NCI-H2081 treated with DMSO at 0.1 percent for 48 hours (cell line): ENCODE measurements at places on chromosomes 2 and 18.

DNA sequence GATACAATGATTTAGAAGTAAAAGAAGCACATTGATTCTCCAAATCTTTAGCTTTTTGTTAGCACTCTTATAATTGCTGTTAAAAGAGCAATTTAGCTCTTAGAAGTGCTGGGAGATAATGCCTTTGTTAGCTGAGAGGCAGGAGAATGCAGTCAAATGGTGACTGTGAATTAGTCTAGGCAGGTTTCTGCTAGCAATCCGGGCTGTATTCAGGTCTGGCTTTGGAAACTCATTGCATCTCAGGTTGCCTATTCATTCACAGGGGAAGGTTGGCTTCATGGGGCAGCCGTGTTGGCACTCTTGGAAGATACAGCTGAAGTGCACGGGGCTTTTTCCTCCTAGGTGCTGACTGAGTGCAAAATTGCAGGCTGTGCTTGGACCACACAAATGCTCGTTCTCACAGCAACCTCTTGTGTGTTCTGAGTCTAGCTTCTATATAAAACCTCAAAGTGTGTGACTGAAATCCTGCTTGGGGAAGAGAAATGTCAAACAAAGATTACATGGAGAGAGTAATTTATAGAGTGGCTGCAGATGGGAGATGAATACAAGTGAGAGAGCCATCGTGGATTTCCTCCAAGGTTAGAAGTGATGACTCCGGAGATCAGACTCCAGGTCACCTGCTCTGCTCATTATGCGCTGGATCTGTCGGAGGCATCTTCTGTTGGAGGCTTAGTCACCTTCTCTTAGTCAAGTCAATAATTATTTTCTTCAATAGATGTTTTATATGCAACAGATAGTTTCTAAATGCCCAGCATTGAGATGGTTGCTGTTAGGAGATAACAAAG, 167.8 kb downstream of the PMAIP1 start:
- no peak for DNase-seq

DNA sequence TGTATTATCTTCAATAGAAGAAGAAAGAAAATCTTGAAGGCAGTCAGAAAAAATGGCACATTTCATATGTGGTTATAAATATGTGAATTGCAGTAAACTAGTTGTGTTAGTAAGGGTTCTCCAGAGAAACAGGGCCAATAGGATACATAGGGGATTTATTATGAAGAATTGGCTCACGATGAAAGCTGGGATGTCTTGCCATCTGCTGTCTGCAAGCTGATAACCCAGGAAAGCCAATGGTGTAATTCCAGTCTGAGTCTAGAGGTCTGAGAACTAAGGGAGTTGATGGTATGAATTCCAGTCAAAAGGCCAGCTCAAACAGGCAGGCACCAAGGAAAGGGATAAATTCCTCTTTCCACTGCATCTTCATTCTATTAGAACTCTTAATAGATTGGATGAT, 362.4 kb downstream of the KCNJ3 start:
- no peak for DNase-seq

- DNase-seq = no peak
Measured at GRCh38 chr2:218806346-218806978, 24.5 kb downstream of the CYP27A1 start.

- no peak for DNase-seq
Measured at GRCh38 chr18:11736656-11737055, 47.6 kb downstream of the GNAL start.

DNA sequence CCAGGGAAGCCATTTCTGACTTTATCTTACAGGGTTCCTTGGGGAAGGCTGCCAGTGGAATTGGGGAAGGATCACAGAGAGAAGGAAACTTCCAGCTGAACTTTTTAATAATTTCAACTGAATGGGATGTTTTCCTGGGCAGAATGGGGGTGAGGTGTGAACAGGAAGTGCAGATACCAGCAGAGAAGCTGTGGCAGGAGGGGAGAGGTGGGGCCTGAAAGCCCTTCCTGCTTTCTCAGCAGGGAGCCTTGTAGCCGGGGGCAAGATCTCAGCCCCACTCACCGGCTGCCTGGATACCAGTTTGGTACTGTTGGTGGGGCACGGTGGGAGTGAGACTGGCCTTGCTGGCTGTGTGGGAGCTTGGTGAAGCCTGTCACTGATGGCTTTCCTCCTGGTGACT, 170.5 kb downstream of the ZBTB7C start:
- no peak for DNase-seq

GRCh38 chr2:160210599-160211138, 10.6 kb upstream of the ITGB6 start:
- DNase-seq = no peak

DNA sequence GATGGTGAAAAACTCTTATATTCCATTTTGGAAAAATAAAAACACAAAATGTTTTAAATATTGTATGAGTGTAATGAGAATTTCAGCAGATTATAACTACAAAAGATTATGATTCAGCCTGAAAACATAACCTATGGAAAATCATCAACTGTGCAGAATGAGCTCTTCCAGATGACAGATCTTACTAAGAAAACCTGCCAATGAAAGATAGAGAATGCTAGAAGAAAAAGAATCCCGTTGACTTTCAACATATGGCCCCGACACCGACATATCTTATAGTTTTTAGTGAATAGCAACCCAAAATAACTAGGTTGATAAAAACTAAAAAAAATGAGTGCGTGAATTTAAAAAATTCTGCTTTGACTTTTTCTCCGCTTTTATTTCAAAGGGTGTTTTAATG, 178.0 kb downstream of the BABAM2 start:
- no peak for DNase-seq

DNA sequence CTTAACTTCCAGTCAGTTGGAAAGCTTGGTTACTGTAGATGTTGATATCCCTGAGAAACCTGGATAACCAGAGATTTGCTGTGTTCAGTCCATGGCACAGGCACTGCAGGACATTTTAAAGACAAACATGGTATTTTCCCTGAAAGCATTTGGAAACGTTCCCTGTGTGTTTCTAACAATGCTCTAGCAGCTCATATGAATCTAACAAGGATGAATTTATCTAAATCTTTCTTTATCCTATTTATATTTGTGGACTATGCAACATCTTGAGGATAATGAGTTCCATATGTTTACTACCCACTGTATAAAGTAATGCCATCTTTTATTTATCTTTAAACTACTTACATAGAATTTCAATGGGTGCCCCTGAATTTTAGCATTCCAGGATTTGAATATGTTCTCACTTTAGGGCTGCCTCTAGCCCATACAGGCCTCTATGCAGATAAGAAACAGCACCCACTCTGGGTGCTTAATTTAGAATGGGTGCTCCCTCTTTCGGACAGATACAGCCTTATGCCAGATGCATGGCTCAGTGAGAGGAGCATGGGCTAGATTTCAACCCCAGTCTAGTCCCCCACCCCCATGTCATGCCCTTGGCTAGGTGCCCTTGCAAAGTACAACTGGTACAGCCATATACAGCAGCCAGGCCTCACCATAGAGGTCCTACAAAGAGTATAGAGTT, 50.6 kb upstream of the NEMP2 start:
- DNase-seq = no peak

- DNase-seq = no peak
Measured at GRCh38 chr2:65663831-65664407, 231.5 kb upstream of the SPRED2 start.

- no peak for DNase-seq
Measured at GRCh38 chr2:72010647-72011369, 136.9 kb downstream of the CYP26B1 start.

DNA sequence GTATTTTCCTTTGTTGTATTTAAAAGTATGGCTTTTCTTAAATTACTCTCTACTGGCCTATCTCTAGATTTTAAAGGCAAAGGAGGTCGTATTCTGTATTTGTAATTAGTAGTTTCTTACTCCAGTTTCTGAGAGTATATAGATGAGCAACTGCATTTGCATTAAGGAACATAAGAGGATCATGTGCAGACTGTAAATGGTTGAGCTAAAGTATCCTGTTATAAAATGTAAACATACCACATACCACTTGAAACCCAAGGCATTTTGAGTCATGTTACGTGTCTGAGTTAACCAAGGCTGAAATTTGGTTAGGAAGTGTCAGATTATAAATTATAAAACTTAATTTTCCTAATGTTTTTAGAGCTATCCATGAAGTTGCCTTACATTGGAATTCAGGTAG, 76.3 kb downstream of the GPD2 start:
- DNase-seq = no peak
